Mesothelial cell of epicardium (in vitro differentiated cells): ENCODE measurements at places on chromosomes 16 and 17. TPM values are rescaled to one million over a fixed set of nuclear protein-coding genes. Genes with fewer than 3 reads are reported as not detected.

SPATA22 gene
- total RNA-seq, result not detected in 3 replicates

- H3K4me3 ChIP-seq, result no peak overlapping the region
- H3K27ac ChIP-seq, result no peak overlapping the region
- peaks cover 6% of the 10 kb centered on the region for H3K27me3 ChIP-seq
- no peak for DNase-seq
Measured at GRCh38 chr16:73792199-73793020, 504.2 kb upstream of the PSMD7 start.

CD300LB gene
- total RNA-seq, result not detected in 3 replicates

GRCh38 chr17:10059684-10060211, 138.7 kb downstream of the GAS7 start:
- DNase-seq, result no peak
- H3K27ac ChIP-seq, result peak overlapping the region; percentile 95
- H3K4me3 ChIP-seq, result no peak overlapping the region
- no peaks in the 10 kb centered on the region for H3K36me3 ChIP-seq
- H3K4me1 ChIP-seq, result peaks cover 46% of the 10 kb centered on the region

- H3K36me3 ChIP-seq, result peaks cover 50% of the 10 kb centered on the region
- H3K4me1 ChIP-seq, result peaks cover 5% of the 10 kb centered on the region
- no peak overlapping the region for H3K4me3 ChIP-seq
- DNase-seq, result no peak
Measured at GRCh38 chr17:56897646-56898424, 16.0 kb downstream of the TRIM25 start.

DNA sequence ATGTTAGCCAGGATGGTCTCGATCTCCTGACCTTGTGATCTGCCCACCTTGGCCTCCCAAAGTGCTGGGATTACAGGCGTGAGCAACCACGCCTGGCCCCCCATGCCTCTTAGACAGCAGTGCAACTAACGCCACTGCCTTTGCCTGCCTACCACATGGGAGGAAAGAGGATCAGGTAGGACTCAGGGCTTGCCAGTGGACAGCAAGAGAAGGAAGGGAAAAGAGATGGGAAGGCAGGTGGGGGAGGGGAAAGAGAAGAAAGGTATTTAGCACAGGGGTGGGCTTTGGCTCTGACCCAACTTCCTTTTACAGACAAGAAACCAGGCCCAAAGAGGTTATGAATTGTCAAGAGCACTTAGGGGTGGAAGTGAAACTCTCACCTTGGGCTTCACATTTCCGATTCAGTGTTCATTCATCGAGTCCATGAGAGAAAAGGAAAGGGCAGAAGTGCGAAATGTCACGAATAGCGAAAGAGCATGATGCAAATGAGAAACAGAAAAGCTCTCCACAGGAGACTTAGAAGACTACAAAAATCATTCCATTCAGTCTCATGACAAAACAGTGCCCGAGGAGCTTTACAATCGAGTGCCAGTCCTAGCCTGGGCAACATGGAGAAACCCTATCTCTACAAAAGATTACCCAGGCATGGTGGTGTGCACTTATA, 36.4 kb downstream of the CDK5R1 start:
- H3K36me3 ChIP-seq, result peaks cover 2% of the 10 kb centered on the region
- H3K4me1 ChIP-seq, result peaks cover 34% of the 10 kb centered on the region
- H3K4me3 ChIP-seq, result no peak overlapping the region
- DNase-seq, result no peak

TBC1D3K gene
- not detected in 3 replicates for total RNA-seq

- no peak overlapping the region for H3K4me3 ChIP-seq
- DNase-seq, result no peak
- H3K27me3 ChIP-seq, result peaks cover 3% of the 10 kb centered on the region
- no peaks in the 10 kb centered on the region for H3K36me3 ChIP-seq
Measured at GRCh38 chr17:9958586-9959281, 53.7 kb upstream of the RCVRN start.

- H3K36me3 ChIP-seq, result peaks cover 3% of the 10 kb centered on the region
- peak overlapping the region; percentile 87 for H3K27ac ChIP-seq
- no peak for DNase-seq
- peaks cover 38% of the 10 kb centered on the region for H3K4me1 ChIP-seq
- no peak overlapping the region for H3K4me3 ChIP-seq
Measured at GRCh38 chr16:84753412-84754326, 53.9 kb downstream of the USP10 start.

DNA sequence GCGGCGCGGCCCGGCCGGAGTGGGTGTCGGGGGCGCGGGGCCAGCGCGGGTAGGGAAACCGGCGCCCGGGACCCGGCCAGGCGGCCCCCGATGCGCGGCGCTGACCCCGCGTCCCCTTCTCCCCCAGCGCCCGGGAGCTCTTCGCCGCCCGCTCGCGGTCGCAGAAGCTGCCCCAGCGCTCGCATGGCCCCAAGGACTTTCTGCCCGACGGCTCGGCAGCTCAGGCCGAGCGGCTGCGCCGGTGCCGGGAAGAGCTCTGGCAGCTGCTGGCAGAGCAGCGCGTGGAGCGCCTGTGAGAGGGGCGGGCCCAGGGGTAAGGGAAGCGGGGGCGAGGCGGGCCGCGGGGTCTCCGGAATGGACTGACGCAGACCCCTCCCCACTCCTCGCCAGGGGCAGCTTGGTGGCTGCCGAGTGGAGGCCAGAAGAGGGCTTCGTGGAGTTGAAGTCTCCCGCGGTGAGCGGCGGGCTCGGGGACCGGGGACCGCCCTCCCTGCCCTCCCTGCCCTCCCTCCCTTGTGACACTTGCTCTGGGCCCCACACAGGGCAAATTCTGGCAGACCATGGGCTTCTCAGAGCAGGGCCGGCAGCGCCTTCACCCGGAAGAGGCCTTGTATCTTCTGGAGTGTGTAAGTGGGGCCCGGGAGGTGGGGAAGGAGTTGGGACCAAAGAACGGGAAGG, 430 bp downstream of the TSEN54 start:
- H3K4me1 ChIP-seq, result peaks cover 35% of the 10 kb centered on the region
- H3K27me3 ChIP-seq, result no peaks in the 10 kb centered on the region
- peak overlapping the region; percentile 77 for H3K4me3 ChIP-seq
- peak overlapping the region; percentile 47 for H3K27ac ChIP-seq
- DNase-seq, result peak; percentile 64
- H3K36me3 ChIP-seq, result peaks cover 5% of the 10 kb centered on the region

DNA sequence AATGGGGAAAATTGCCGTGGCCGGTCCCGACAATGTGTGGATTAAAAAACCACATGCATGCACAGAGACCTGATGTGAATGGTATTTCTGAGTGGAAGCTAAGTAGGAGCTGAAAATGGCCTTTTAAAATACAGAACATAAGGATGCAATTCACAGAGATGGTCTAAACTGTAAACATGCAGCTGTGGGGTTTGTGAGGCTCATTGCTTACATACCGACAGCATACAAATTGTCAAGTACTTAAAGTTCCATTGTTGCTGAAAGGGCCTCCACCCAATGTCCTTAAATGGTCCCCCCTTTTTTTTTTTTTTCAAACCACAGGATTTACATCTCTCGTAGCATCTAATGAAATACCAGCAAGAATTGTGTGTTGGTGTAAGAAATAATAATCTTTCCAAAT, 523.2 kb downstream of the MAF start:
- H3K27ac ChIP-seq, result no peak overlapping the region
- DNase-seq, result no peak
- no peaks in the 10 kb centered on the region for H3K27me3 ChIP-seq
- no peaks in the 10 kb centered on the region for H3K36me3 ChIP-seq

DNA sequence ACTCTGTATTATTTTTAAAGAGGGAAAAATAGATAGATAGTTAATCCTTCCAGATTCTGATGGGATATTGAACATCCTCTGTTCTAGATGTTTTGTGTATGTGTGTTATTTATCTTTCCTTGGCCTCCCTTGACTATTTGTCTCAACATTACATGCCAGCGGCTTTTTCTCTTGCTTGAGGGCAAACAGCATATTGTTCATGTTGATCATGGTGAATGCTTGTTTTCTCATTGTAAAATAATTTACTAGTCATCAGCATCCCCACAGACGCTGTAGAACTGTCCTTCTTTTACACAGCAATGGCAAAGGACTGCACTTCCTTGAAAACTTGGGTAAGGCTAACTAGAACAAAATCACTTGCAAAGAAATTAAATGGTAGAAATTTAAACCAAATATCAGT, 1376.4 kb upstream of the GOT2 start:
- no peak overlapping the region for H3K4me3 ChIP-seq
- H3K27me3 ChIP-seq, result peaks cover 3% of the 10 kb centered on the region
- H3K27ac ChIP-seq, result no peak overlapping the region

DNA sequence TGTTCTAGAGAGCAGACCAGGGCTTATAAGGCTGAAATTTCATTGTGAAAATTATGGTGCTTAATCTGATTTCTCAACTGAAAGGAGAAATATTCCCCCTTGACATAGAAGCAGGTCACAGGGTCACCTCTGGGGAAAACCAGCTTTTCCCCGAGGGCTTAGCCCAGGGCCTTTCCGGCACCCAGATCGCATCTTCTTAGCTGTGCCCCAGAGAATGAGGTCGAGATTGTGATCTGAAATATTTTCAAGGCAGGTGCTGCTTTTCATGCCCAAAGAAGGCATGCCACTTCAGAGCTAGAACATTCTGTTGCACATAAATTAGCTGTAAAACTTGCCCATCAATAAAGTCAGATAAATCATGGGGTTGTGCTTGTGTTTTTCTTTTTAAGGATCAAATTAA, 25.4 kb upstream of the ARHGAP17 start:
- peaks cover 6% of the 10 kb centered on the region for H3K27me3 ChIP-seq
- no peaks in the 10 kb centered on the region for H3K36me3 ChIP-seq
- peaks cover 4% of the 10 kb centered on the region for H3K4me1 ChIP-seq

ACE gene
- 2.4 to 2.9 TPM (median 2.6 TPM) in 3 replicates for total RNA-seq

- H3K4me1 ChIP-seq, result no peaks in the 10 kb centered on the region
- no peak overlapping the region for H3K4me3 ChIP-seq
- H3K36me3 ChIP-seq, result peaks cover 35% of the 10 kb centered on the region
Measured at GRCh38 chr17:2655546-2655945, 56.0 kb downstream of the CLUH start.

KRT32 gene
- not detected in 3 replicates for total RNA-seq

DNA sequence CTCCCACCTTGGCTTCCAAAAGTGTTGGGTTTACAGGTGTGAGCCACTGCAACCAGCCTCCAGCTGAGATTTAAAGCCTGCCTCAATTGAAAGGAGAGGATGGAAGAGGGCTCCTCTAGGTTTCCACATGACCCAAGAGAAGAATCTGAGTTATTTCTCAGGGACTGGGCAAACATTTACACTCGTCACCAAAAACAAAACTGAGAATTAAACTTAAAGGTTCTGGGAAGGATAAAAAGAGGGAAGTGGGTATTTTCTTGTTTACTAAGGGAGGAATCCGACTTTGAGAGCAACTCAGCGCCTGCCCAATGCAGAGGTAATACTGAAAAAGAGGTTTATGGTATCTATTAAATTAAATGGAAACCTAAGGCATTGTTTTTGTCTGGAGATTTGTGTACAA, 13.3 kb downstream of the HOXB1 start:
- H3K4me1 ChIP-seq, result peaks cover 72% of the 10 kb centered on the region
- no peaks in the 10 kb centered on the region for H3K36me3 ChIP-seq
- DNase-seq, result no peak
- H3K27ac ChIP-seq, result no peak overlapping the region

DNA sequence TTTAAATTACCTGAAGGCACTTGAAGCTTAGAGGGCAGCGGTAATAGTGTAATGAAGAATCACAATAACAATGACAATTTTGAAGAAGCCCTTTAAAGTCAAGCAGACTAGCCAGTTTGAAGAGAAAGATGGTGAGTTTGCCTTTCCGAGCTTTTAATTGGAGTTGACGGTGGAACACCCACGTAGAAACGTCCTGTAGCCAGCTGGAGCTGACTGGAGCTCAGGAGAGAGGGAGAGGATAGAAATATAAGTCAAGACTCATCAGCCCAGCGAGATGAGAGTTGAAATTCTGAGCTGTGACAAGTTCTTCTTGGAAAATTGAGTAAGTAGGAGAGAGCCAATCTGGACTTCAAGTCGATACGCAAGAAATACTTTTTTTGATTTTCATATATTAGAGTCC, 91.7 kb upstream of the CACNG3 start:
- peaks cover 38% of the 10 kb centered on the region for H3K27me3 ChIP-seq
- no peaks in the 10 kb centered on the region for H3K4me1 ChIP-seq
- no peak overlapping the region for H3K27ac ChIP-seq
- H3K36me3 ChIP-seq, result no peaks in the 10 kb centered on the region
- DNase-seq, result no peak

GRCh38 chr16:85269165-85269564, 156.9 kb upstream of the CIBAR2 start:
- peaks cover 3% of the 10 kb centered on the region for H3K27me3 ChIP-seq
- H3K4me1 ChIP-seq, result peaks cover 22% of the 10 kb centered on the region
- no peak overlapping the region for H3K4me3 ChIP-seq
- no peaks in the 10 kb centered on the region for H3K36me3 ChIP-seq
- DNase-seq, result no peak

DNA sequence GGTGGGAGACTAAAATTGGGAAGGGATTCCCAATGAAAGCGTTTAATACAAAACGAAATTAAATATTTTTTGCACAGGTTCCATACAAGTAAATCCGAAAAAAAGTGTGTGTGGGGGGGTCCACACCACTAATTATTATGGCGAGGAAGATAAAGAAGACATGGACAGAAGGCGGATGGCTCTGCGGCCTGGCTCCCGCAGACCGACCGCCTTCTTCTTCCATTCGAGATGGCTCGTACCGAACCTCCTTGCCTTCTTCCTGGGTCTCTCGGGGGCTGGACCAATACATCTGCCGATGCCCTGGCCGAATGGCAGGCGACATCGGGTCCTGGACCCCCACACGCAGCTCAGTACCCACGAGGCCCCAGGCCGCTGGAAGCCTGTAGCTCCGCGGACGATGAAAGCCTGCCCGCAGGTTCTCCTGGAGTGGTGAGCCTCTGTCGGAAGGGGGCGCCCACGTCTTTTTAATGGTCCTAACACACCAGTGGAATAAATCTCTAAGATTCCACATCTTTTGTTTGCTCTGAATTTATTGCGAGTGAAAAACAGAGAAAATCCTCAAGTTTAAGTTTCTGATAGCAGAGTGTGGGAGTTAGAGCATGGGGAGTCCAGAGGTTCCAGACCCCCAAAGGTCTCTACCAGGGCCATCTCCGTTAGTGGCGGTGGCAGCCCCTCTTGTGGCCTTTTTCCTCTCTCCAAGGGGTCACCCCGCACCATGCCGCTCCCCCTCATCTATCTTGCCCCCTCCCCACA, 1.4 kb downstream of the PRAC2 start:
- peaks cover 98% of the 10 kb centered on the region for H3K27me3 ChIP-seq
- H3K4me3 ChIP-seq, result peak overlapping the region; percentile 79
- no peaks in the 10 kb centered on the region for H3K36me3 ChIP-seq
- peak overlapping the region; percentile 95 for H3K27ac ChIP-seq
- peaks cover 57% of the 10 kb centered on the region for H3K4me1 ChIP-seq

GRCh38 chr17:58968426-58969061, 138.1 kb downstream of the TRIM37 start:
- H3K36me3 ChIP-seq, result no peaks in the 10 kb centered on the region
- H3K4me3 ChIP-seq, result no peak overlapping the region
- DNase-seq, result no peak
- H3K4me1 ChIP-seq, result peaks cover 8% of the 10 kb centered on the region

- DNase-seq, result no peak
- H3K4me3 ChIP-seq, result no peak overlapping the region
- H3K27me3 ChIP-seq, result no peaks in the 10 kb centered on the region
- no peaks in the 10 kb centered on the region for H3K36me3 ChIP-seq
- H3K27ac ChIP-seq, result no peak overlapping the region
Measured at GRCh38 chr17:13350466-13350865, 251.3 kb downstream of the HS3ST3A1 start.

CBLN1 gene
- not detected in 3 replicates for total RNA-seq

GRCh38 chr17:20611309-20611708, 31.8 kb downstream of the CDRT15L2 start:
- no peak for DNase-seq
- H3K27me3 ChIP-seq, result no peaks in the 10 kb centered on the region
- H3K27ac ChIP-seq, result no peak overlapping the region
- no peaks in the 10 kb centered on the region for H3K4me1 ChIP-seq
- H3K36me3 ChIP-seq, result no peaks in the 10 kb centered on the region

GRCh38 chr16:578870-579405, 9.2 kb downstream of the PIGQ start:
- H3K4me1 ChIP-seq, result no peaks in the 10 kb centered on the region
- H3K36me3 ChIP-seq, result peaks cover 4% of the 10 kb centered on the region
- H3K27ac ChIP-seq, result no peak overlapping the region
- H3K4me3 ChIP-seq, result no peak overlapping the region
- no peak for DNase-seq
